ENCODE measurements at places on chromosomes 3 and 15.

DNA sequence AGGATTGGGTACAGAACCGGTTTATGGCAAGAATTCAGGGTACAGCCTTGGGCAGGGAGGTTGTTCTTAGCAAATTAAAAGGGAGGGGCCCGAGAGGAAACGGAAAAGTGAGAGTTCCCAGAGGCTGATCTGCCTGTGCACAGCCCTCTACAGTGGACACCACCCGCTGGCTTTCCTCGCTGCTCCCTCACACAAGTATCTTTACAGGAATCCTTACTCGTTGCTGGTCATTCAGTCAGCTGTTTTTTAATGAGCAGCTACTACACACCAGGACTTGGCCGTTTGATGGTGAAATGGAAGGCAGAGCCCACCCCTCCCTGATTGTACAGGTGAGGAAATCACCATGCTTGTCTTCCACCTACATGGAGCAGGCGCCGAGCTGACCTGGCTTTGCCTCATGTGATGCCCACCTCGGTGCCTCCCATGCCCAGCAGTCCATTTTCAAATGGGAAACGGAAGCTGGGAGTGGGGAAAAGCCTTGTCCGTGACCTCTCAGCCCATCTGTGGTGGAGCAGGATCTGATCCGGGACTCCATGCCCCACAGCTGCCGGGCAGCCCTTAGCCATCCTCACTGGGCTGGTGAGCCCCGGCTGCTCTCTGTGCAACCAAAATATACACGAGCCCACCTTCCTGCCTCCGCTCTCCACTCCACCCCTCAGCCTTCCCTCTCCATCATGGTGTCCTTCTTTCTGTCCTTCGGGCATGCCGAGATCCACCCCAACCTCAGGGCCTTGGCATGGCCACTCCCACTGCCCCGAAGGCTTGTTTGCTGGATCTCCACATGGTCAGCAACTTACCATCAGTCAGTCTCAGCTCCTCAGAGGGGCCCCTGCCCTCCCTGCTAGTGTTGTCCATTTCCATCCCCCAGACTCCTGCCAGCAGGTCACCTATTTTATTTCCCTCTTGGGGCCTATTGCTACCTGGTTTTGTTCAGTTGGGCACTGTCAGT lies 33.3 kb upstream of the FGD5 start:
- DNase-seq: no peak

DNA sequence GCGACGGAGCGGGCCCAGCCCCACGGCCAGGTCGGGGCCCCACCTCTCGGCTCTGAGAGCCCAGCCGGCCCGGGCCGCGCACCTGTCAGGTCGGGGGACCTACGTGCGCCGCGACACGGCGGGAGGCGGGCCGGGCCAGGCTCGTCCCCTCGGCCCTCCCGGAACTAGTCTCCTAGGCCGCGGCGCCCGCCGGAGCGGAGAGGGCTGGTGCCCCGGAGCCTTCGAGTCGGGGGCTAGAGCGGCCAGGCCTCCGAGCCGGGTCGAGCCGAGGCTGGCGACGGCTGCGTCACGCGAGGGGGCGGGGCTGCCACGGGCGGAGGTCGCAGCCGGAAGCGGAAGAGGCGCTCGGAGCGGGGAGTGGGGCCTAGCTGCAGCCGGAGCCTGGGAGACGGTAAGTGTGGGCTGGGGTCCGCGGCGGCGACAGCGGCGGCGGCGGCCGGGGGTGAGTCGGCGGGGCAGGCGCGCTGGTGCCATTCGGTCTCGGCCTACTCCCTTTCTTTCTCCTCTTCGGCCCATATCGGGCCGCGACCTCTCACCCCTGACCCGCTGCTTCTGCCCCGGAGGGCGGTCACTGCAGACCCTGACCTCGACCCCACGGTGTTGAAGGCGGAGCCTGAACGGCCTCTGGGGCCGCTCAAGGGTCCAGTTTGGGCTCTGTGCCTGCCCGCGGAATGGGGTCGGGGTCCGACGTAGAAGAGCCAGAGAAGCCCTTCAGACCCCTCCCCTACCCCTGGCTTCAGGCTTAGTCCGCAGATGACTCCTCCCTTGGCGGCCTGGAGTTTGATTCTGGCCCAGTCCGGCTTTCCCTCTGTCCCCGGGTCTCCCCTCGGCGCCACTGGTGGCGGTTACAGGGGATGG lies at the start of gene CLK3:
Gene CLK3, plus strand, starts transcription at position 329 of the 858 bp plus-strand sequence. CDS start 3,361 bp downstream, outside the sequence.
- DNase-seq: peak; percentile 98

DNA sequence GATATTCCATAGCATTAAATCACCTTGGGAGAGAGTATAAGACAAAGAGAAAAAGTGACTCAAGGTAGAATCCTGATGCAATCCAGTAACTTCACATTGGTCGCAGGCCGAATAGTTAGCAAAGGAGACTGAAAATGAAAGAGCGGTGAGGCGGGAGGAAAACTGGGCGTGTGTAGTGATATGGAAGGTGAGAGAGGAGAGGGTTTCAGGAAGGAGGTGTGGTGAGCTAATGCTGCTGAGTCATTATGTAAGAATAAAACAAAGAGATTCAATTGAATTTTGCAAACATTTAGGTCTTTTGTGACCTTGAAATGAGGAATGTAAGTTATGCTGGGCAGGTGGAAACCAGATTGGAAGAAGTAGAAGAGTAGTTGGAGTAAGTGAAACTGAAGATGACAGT lies 235.3 kb downstream of the C3orf38 start:
- no peak for DNase-seq

DNA sequence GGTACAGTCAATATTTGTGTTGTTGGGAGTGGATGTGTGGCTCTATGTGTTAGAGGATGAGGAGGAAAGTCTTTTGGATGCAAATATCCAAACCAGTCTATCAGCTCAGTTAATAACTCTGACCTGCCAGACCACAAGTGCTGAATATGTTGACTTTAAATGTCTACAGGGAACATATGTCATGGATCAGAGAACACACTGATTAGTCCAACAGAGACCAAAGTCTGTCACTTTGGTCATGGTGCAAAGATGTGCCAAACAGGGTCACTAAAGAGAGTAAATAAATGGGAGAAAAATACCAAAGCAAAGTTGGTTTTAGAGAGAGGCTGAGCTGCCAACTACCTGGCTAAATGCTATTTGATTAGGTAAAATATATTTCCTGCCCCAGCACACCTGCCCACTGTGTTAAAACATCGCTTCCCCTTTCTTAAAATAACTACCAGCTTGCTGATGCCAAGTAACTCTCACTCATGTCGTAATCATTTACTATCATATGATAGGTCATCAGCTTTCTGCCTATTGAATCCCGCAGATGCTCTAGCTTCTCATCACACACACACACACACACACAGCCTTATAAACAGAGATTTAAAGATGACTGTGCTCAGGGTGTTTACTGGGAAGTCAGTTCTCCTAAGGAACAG lies 173.3 kb downstream of the PDZRN3 start:
- DNase-seq: no peak

GRCh38 chr3:128447561-128448013 lies 19.1 kb downstream of the DNAJB8 start:
- no peak for DNase-seq

DNA sequence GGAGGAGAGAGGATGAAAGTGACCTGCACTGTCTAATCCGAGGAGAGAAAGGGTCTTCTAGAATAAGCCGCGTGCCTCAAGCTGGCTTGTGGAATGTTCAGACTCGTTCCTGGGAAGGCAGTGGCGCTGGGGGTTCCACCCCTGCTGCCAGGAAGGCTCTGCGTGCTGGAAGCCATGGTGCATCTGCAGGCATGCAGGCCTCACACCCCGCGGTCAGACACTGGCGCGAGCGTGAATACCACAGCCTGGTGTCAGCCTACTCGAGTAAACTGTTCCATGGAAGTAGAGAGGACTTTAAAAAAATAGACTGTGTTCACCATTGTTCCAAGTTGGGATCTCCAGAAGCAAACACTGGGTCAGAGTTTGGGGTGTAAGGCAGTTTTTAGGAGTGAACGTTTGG lies 25.9 kb upstream of the GABRG3 start:
- DNase-seq: no peak

- no peak for DNase-seq
Measured at GRCh38 chr3:115071601-115072000, 75.5 kb downstream of the ZBTB20 start.

DNA sequence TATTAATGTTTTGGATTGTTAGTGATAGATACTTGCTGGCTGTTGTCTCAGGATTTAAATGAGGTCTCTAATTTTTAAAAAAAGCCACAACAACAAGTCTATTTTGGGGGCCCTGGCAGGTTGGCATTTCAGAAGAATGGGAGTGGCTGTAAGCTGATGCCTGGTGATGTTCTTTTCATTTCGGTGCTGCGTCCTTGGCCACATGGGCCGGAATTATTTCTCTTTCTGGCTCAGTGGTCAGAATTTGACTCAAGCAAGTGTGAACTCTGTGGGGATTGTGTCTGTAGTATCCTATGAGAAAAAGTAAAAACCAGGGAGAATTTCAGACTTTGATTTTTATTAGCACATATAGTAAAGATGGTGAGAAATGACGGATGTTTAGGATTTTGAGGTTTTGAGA lies 203.0 kb downstream of the AKAP13 start:
- no peak for DNase-seq

- DNase-seq: no peak
Measured at GRCh38 chr15:91940496-91941381, 87.2 kb downstream of the SLCO3A1 start.

DNA sequence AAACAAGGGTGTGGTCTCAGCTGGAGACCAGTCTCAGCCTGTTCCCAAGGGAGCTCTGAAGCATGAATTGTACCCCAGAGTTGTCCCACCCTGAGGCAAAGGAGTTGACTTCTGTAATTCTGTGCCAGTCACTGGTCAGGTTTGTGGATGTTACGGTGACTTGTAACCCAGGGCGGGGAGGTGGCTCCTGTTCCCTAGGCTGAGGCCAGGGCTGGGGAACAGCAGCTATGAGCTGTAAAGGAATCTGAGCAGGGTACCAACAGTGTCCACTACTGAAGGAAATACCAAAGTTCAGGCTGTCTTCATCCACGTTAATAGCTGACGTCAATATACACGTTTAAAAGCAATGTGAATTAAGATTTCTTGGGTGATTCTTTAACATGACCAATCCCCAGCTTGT lies 266.2 kb downstream of the ABHD5 start:
- DNase-seq: no peak

DNA sequence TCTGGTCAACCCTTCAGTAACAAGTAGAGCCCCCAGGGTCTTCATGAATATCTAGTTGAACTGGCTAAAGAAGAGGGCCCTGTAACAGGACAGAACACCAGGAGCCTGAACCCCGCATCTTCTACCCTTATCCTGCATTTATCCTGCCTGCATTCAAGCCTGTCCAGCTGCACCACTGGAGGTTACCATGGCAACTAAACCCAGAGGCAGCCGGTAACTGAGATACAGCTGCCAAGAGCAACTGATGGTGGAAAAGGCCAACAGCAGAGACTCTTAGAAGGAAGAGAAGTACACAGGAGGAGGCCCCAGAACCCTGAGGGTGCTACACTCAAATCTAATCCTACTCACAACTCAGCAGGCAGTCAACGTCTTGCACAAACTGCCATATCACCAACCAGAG lies 3.7 kb upstream of the PRKAR2A start:
- DNase-seq: no peak

DNA sequence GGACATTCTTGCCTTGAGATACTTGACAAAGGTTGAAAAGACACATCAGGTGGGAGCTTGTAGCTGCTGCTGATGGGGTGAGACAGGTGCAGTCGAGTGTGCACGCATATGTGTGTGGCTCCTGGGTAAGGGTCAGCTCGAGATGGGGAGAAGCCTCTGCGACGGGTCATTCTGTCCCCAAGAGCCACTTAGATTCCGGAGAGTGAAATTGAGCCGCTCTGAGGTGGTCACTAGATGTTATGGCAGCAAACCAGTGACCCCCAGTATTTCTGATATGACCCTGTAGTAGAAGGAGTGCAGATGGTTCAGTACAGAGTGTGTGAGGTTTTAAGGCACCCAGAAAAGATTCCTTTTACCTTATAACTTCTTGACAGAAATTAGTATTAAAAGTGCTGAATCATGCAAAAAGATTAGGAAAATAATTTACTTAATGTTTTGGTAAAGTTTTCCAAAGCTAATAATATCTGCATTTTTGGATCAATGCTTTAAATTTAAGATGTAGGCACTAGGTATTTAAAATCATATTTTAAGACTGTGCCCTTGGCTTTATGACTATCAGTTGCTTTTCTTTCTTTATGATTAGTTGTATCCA lies 241.9 kb upstream of the TOPAZ1 start:
- DNase-seq: no peak

GRCh38 chr3:46574881-46575576 lies 8.9 kb upstream of the LRRC2 start:
- DNase-seq: no peak

- DNase-seq: no peak
Measured at GRCh38 chr15:67300266-67301025, 45.9 kb downstream of the IQCH start.

GRCh38 chr15:76398317-76399104 lies 61.9 kb downstream of the ISL2 start:
- no peak for DNase-seq

DNA sequence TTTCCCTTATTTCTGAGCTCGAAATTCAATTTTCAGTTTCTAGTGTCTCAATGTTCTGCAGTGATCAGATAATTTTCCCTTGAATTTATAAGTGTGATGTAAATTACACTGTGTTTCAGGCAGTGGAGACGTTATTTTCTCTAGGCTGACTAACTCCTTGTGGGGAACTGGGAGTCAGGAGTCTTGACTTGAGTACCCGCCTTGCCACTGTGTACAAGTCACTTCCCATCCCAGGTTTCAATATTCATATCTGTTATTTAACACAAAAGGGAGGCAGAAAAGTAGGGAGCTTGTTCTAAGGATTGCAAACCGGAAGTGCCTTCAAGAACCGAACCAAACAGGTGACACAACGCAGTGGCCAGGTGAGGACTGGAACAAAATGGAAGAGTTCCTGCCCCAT lies 196.5 kb downstream of the MEX3B start:
- no peak for DNase-seq

GRCh38 chr3:151156618-151157216 lies 46.3 kb downstream of the GPR171 start:
- no peak for DNase-seq

- DNase-seq: no peak
Measured at GRCh38 chr3:101735833-101736232, 11.4 kb downstream of the CEP97 start.

DNA sequence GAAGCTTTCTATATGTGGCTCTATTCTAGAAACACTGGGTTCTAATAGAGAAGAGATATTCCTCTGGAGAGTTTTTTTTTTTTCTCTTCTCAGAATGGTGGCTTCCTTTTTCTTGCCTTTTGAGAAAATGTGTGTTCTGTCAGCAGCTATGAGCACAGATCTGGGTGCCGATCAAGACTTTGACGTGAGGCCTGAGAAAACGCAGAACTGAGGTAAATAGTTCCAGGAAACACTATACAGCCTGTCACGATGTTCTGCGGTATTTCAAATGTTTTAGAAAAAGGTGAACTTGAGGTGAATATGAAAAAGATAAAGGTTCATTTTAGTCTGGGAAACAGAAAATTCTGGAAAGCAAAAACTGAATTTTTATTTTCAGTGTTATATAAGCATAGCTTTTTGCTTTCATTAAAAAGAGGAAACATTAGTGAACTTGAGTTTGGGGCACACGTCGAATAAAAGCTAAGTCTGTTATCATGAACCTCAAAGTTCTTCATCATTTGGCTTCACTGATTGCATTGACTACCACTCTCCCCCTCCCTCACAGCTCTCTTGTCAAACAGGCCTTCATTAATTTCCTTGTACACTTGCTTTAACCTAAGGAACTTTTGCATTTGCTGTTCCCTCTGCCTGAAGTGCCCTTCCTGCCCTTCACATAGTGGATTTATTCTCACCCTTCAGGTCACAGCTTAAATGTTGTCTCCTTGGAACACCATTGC lies 265.1 kb downstream of the NFKBIZ start:
- no peak for DNase-seq
